Panc1 (cell line): ENCODE measurements at places on chromosomes 12 and 14. TPM values are rescaled to one million over a fixed set of nuclear protein-coding genes. Genes with fewer than 3 reads are reported as not detected.

The MYG1 gene
- total RNA-seq: 77.4 TPM

The ACSM4 gene
- not detected for total RNA-seq

The KRT74 gene
- total RNA-seq: not detected

The HNF1A gene
- 0.26 TPM for total RNA-seq

The TAS2R9 gene
- not detected for total RNA-seq

The KRT6A gene
- not detected for total RNA-seq

The PLEK2 gene
- total RNA-seq: 9.1 TPM

The AQP5 gene
- 0.72 TPM for total RNA-seq

The SLC16A7 gene
- total RNA-seq: 0.33 TPM

The RTN1 gene
- 0.05 TPM for total RNA-seq

The GARIN6 gene
- not detected for total RNA-seq

The LMNTD1 gene
- total RNA-seq: 0.13 TPM

The PLEKHG7 gene
- total RNA-seq: not detected

The KRT75 gene
- 0.15 TPM for total RNA-seq

The NOVA1 gene
- not detected for total RNA-seq

The DEPDC4 gene
- total RNA-seq: 2.6 TPM

The RFLNA gene
- 5.4 TPM for total RNA-seq

The NTN4 gene
- total RNA-seq: 17.1 TPM

The GPR65 gene
- total RNA-seq: not detected

The CTDSP2 gene
- total RNA-seq: 120 TPM

The MYH6 gene
- total RNA-seq: not detected

The PTPRO gene
- not detected for total RNA-seq

The GPD1 gene
- total RNA-seq: 0.28 TPM

The GLIPR1L1 gene
- total RNA-seq: not detected

The GCN1 gene
- 175 TPM for total RNA-seq

The LRRC10 gene
- not detected for total RNA-seq

The NFKBIA gene
- 99.4 TPM for total RNA-seq

The LMO3 gene
- total RNA-seq: 0.51 TPM

The PAX9 gene
- 0.82 TPM for total RNA-seq

The TAS2R19 gene
- total RNA-seq: 1.1 TPM

The KRT83 gene
- 0.28 TPM for total RNA-seq

The SERPINA5 gene
- total RNA-seq: 0.49 TPM

The KERA gene
- total RNA-seq: not detected

The RPS6KL1 gene
- 14.9 TPM for total RNA-seq

The FAM181A gene
- not detected for total RNA-seq

The RASAL1 gene
- 0.28 TPM for total RNA-seq

The LRTM2 gene
- not detected for total RNA-seq

The PARP2 gene
- 26.6 TPM for total RNA-seq

The PTCSC3 gene
- total RNA-seq: not detected

The TCTN2 gene
- 14.7 TPM for total RNA-seq

The RAPGEF3 gene
- total RNA-seq: 5.8 TPM

The PCBP2 gene
- 836 TPM for total RNA-seq

The ALDH6A1 gene
- total RNA-seq: 2.1 TPM

The IRF2BPL gene
- total RNA-seq: 83.3 TPM

The SYT1 gene
- total RNA-seq: 3.0 TPM

The GLI1 gene
- 6.5 TPM for total RNA-seq

The FOXN4 gene
- 0.08 TPM for total RNA-seq

The MGP gene
- 0.72 TPM for total RNA-seq

The ACSS3 gene
- 0.10 TPM for total RNA-seq

The TRIM9 gene
- 0.44 TPM for total RNA-seq

The FGF6 gene
- total RNA-seq: not detected

The BATF gene
- total RNA-seq: not detected
